SW 1271 (cell line): ENCODE measurements at places on chromosomes 7 and 10.

DNA sequence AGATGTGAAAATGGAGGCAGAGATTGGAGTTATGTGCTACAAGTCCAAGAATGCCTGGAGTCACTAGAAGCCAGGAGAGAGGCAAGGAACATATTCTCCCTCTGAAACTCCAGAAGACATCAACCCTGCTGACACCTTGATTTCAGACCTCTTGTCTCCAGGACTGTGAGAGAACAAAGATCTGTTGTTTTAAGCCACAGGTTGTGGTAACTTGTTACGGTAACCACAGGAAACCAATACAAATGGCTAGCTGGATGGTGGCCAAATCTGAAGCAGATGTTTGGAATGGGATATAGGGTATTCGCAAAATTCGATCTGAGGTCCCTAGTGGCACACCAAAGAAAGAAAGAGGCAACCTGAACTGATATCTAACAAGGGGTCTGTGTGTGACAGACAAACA lies 129.0 kb downstream of the HERPUD2 start:
- DNase-seq, result no peak

DNA sequence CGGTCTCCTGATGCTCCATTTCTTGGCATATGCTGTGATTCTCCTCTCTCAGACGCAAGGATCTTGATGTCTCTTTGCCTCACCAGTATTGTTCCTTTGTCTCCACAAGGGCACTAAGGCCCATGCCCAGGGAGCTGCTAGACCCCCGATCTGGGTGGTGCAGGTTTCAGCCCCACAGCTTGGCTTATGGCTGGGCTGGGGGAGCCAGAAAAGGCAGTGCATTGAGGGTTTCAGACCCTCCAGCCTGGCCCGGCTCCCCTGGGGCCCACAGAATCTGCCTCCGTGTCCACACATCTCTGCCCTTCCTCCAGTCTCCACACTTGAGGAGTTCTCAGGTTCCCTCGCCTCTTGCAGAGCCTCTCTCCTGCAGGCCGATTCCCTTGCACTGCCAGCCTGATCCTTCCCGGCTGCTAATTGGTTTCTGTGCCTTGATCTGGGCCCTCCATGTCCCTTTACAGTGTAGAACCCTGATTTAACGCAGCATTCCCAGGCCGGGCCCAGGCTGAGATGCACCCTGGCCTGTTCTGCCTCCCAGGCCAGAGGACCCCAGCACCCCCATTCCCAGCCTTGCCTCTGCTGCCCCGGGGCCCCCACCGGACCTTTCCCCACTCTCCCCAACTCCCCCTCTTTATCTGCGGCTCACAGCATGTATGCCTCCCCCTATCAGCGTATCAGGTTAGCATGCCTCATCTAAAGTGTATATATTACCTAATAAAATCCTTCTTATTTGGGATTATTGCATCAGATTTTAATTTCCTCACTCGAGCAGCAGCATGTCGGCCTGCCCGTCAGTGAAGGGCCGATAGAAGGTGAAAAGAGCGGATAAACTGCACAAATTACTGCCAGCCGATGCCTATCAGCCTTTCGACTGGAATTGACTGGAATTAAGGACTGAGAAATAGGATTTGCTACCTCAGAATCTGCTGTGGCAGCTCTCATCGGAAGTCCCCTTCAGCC lies 145.7 kb downstream of the C10orf105 start:
- DNase-seq, result no peak

GRCh38 chr7:42924223-42924838 lies 7.6 kb downstream of the PSMA2 start:
- no peak for DNase-seq

- DNase-seq, result no peak
These were observed 35.3 kb downstream of the ATAD1 start for GRCh38 chr10:87782721-87783120.

DNA sequence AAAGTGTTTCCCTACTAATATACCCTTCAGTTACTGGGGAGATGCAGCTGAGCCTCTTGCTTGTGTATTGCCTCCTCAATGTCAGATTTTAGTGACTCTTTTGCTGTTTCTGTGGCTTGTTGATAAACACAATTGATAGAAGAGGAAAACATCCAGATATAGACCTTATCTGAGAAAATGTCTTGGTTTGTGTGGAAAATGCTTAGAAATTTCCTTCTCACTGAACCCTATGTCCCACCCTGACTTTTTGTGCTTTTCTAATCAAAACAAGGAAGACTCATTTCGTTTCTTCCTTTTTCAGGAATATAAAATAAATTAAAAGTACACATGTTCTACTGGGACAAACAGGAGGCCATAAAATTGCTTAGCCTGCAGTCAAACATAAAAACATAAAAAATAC lies 257.5 kb downstream of the PHF14 start:
- DNase-seq, result no peak
